ENCODE measurements at places on chromosomes 4 and X. TPM values are rescaled to one million over a fixed set of nuclear protein-coding genes. Genes with fewer than 3 reads are reported as not detected.
A peak's percentile ranks its signal among the peaks of the same experiment; 100 is the strongest.

NDNF gene
- 1.9 TPM for total RNA-seq

DNA sequence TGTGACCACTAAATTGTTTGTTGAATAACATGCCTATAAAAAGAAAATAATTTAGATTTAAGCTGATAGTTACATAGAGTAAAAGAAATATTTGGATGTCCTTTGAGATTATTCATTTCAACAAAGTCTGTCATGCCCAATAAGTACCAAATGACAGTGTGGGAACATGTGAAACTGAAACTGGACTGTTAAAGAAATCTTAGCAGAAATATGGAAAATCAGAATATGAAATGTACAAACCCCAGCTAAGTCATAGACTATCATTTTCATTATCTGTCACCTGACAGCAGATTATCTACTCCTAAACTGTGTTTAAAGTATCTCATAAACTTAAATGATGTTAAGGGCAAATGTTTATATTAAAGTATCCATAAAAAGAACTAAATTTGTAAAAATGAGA lies 437.8 kb upstream of the FAM241A start:
- no peak overlapping the region for H3K27ac ChIP-seq
- no peaks in the 10 kb centered on the region for H3K27me3 ChIP-seq
- DNase-seq: no peak
- H3K4me3 ChIP-seq: no peak overlapping the region

DNA sequence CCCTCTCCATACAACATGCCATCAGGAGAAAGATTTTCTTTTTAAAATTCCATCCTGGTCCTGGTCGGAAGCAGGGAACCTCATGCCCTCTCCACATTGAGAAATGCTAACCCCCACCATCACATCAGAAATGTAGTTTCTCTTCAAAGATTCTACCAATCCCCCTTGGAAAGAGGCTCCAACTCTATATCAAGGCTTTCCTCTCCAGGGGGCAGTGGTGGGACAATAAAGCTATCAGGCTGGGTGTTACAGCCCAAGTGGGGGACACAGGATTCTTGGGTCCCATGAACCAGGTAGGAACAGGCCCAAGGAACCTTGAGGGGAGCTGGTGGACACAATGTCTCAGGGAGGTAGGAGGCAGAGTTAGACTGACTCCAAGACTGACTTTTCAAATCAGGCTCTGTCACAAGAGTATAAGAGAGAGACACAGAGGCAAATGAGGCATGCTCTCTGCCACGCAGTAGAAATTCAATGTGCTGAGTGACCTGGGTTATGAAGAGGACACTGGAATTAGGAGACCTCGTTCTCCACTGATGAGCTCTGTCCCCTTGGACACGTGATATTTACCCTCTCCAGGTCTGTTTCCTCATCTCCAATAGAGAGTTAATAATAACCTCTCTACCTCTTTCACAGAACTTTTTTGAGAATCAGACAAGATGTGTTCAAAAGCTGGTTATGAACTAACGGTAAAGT lies 4.5 kb downstream of the GJB1 start:
- no peak overlapping the region for H3K4me3 ChIP-seq
- H3K4me1 ChIP-seq: no peaks in the 10 kb centered on the region
- no peaks in the 10 kb centered on the region for H3K27me3 ChIP-seq
- H3K27ac ChIP-seq: no peak overlapping the region
- no peaks in the 10 kb centered on the region for H3K36me3 ChIP-seq

- no peaks in the 10 kb centered on the region for H3K4me1 ChIP-seq
- no peaks in the 10 kb centered on the region for H3K27me3 ChIP-seq
- no peak overlapping the region for H3K4me3 ChIP-seq
- no peaks in the 10 kb centered on the region for H3K36me3 ChIP-seq
These were observed 238.5 kb upstream of the BOD1L1 start for GRCh38 chr4:13865871-13866669.

GRCh38 chrX:15437724-15438123 lies 53.5 kb upstream of the VEGFD start:
- no peaks in the 10 kb centered on the region for H3K4me1 ChIP-seq
- H3K27ac ChIP-seq: no peak overlapping the region
- H3K4me3 ChIP-seq: no peak overlapping the region

BCOR gene
- 17.6 TPM for total RNA-seq

GRCh38 chr4:8005814-8006215 lies 66.2 kb upstream of the AFAP1 start:
- H3K4me1 ChIP-seq: no peaks in the 10 kb centered on the region
- no peak for DNase-seq
- H3K27ac ChIP-seq: no peak overlapping the region
- no peaks in the 10 kb centered on the region for H3K36me3 ChIP-seq
- no peak overlapping the region for H3K4me3 ChIP-seq

GRCh38 chrX:115533485-115533884 lies 27.5 kb upstream of the PLS3 start:
- no peaks in the 10 kb centered on the region for H3K27me3 ChIP-seq
- no peaks in the 10 kb centered on the region for H3K36me3 ChIP-seq
- peak overlapping the region; percentile 39 for H3K27ac ChIP-seq
- H3K4me3 ChIP-seq: no peak overlapping the region
- peak; percentile 46 for DNase-seq
- H3K4me1 ChIP-seq: peaks cover 11% of the 10 kb centered on the region

- H3K27ac ChIP-seq: no peak overlapping the region
- H3K27me3 ChIP-seq: no peaks in the 10 kb centered on the region
- H3K4me3 ChIP-seq: no peak overlapping the region
These were observed 357.6 kb upstream of the CPEB2 start for GRCh38 chr4:14644580-14645282.

DNA sequence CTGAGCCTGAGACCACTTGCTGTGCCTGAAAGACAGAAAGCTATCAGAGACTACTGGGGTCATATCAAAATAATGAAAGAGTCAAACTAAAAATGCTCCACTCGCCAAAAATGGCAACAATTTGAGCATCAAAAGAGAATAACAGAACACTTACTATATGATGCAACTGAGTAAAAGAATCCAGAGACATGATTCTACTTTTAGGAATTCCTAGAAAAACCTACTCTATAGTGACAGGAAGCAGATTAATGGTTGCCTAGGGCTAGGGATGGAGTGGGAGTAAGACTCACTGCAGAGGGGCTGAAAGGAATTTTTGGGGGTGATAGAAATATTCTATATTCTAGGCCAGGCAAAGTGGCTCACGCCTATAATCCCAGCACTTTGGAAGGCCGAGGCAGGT lies 29.4 kb upstream of the SLAIN2 start:
- peak; percentile 39 for DNase-seq
- H3K4me3 ChIP-seq: no peak overlapping the region
- peaks cover 6% of the 10 kb centered on the region for H3K4me1 ChIP-seq
- no peaks in the 10 kb centered on the region for H3K36me3 ChIP-seq
- H3K27ac ChIP-seq: no peak overlapping the region
- no peaks in the 10 kb centered on the region for H3K27me3 ChIP-seq

DNA sequence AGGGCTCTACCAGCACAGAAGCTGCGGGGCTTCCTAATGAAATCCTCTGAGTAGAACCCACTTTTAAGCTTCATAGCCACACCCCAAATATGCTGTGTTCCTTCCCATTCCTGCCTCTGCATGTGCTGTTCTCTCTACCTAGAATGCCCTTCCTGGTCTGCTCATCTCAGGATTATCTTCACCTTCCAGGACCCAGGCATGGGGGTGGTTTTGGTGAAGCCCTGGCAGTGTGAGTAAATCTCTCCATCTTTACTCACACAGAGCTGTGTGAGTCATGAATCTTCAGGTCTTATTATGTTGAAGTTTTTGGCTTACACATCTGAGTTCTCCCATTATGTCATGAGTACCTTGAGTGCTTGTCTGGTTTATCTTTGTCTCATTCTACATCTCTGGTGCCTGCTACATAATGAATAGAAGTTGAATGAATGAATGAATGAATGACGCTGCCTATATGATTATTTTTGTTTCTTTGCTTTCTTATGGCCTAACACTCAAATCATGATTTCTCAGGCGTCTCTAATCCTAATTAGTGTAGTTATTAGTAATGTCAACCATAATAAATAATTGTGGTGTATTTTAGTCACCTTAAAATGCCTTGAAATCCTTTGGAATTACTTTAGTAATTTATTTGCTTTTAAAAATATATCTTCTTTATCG lies 41.9 kb downstream of the HADH start:
- peak; percentile 55 for DNase-seq
- H3K4me1 ChIP-seq: no peaks in the 10 kb centered on the region
- 0 out of 2 replicates have a peak, but pooled peaks cover 5% of the 10 kb centered on the region for H3K36me3 ChIP-seq

DNA sequence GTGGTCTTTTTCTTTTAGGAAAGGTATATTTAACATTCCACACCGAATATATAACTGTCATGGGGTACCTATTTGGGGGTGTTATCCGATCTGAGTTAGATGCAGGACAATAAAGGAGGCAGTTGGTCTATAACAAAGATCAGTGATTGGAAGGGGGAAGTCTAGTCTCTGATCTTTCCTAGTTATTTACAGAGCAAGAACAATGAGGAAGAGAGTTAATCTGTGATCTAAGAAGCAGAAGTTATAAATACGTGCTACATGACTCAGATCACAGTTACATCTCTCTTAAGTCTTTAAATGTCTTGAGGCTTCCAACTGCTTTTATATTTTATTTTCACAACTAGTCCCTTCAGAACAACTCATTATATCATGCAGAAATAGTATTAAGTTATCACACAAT lies 33.2 kb upstream of the ARMCX4 start:
- no peaks in the 10 kb centered on the region for H3K27me3 ChIP-seq
- no peaks in the 10 kb centered on the region for H3K36me3 ChIP-seq
- H3K27ac ChIP-seq: no peak overlapping the region
- H3K4me3 ChIP-seq: no peak overlapping the region

DNA sequence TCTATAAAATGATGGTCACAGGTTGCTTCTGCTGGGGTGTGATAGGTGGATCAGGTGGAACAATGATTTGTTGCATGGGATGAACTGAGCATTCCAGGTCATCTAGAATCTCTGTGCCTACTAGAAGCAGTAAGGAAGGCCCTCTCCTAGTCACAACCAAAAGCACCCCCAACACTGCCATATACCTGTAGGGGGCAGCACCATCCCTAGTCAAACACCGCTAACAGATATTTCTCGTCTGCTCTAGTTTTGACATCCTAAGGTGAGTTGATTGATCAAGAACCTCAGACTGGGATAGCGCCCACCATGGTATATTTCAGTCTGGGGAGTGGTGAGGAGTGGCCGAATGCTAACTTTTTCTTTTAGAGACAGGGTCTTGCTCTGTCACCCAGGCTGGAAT lies 160.2 kb downstream of the NHS start:
- H3K27me3 ChIP-seq: no peaks in the 10 kb centered on the region
- H3K27ac ChIP-seq: no peak overlapping the region
- peak; percentile 29 for DNase-seq

SH3TC1 gene
- total RNA-seq: 6.5 TPM

PPBP gene
- total RNA-seq: not detected

DNA sequence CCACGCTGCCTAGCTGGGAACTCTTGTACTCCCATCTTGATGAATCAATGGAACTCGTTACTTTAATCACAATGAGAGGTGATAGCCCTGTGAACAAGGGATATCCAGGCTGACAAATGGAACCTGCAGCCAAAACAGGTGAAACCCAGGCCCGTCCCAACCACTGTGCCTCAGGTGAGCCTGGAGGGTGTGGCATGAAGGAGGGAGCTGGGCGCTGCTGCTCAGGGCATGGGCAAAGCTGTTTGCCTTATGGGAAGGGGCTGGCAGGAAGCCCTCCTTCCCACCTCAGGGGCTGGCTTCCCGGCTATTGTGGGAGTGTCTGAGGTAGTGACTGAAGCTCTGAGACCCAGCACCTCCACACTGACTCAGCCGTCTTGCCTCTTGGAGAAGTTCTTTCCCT lies 209.4 kb upstream of the ATP6AP2 start:
- no peaks in the 10 kb centered on the region for H3K27me3 ChIP-seq
- DNase-seq: no peak
- no peak overlapping the region for H3K4me3 ChIP-seq
- H3K27ac ChIP-seq: no peak overlapping the region

RNF150 gene
- total RNA-seq: 10.5 TPM

- no peaks in the 10 kb centered on the region for H3K27me3 ChIP-seq
- DNase-seq: no peak
- peaks cover 20% of the 10 kb centered on the region for H3K4me1 ChIP-seq
- no peaks in the 10 kb centered on the region for H3K36me3 ChIP-seq
These were observed 20.8 kb upstream of the CXCL3 start for GRCh38 chr4:74059161-74059829.

DNA sequence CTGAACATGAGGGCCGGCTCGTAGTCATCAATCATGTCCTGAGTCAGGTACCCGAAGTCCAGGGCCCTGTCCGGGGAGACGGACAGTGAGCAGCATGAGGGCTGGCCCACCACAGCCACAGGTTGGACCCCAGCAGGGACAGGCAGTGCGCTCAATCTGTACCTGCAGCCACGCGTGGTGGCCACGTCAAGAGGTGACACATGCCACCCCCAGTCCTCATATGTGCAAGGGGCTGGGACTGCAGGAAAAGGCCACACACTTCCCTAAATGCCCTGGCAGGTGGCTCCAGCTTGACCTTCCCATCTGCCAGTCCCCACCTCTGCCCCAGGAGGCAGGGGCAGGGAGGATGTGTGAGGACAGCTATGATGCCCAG lies 73.8 kb upstream of the MXD4 start:
- no peak overlapping the region for H3K4me3 ChIP-seq
- no peak overlapping the region for H3K27ac ChIP-seq
- DNase-seq: no peak
- H3K27me3 ChIP-seq: no peaks in the 10 kb centered on the region
- peaks cover under 1% of the 10 kb centered on the region for H3K4me1 ChIP-seq

SHOX gene
- not detected for total RNA-seq

- H3K27ac ChIP-seq: no peak overlapping the region
- no peaks in the 10 kb centered on the region for H3K27me3 ChIP-seq
- no peak for DNase-seq
These were observed 25.3 kb downstream of the STIM2 start for GRCh38 chr4:26885912-26886274.

- H3K36me3 ChIP-seq: peaks cover 21% of the 10 kb centered on the region
- no peak overlapping the region for H3K27ac ChIP-seq
- H3K27me3 ChIP-seq: no peaks in the 10 kb centered on the region
- H3K4me1 ChIP-seq: no peaks in the 10 kb centered on the region
These were observed 53.3 kb downstream of the RFC1 start for GRCh38 chr4:39312816-39313215.

PRICKLE3 gene
- total RNA-seq: 10.8 TPM

KDR gene
- not detected for total RNA-seq

DNA sequence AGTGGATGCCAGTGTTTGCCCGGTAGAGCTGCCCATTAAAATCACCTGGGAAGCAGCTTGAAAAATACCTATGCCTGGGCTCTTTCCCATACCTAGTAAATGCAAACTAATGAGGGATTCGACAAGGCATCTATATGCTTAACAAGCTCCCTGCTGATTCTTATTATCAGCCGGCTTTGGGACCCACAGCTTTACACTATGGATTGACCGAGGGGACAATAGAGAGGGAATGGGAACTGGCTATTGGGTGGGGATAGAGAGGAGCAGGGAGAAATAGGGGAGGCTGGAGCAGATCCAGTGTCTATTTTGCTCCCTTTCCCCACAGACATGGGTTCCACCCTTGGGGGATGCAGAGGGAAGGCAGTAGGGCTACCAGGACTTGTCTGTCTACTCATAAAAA lies 103.1 kb upstream of the TEX13D start:
- no peak for DNase-seq
- H3K36me3 ChIP-seq: no peaks in the 10 kb centered on the region
- no peaks in the 10 kb centered on the region for H3K4me1 ChIP-seq
- H3K4me3 ChIP-seq: no peak overlapping the region
- H3K27ac ChIP-seq: no peak overlapping the region

GRCh38 chrX:112851806-112852205 lies 11.2 kb upstream of the AMOT start:
- H3K27me3 ChIP-seq: no peaks in the 10 kb centered on the region
- H3K27ac ChIP-seq: no peak overlapping the region
- H3K4me1 ChIP-seq: no peaks in the 10 kb centered on the region
- no peak overlapping the region for H3K4me3 ChIP-seq
- peak; percentile 36 for DNase-seq

All from GM23248 (cell line).